Cortex of kidney (tissue), 1 donor: ENCODE measurements at places on chromosomes 12 and 14.

GRCh38 chr12:81758421-81759189 is 545 bp downstream of the PPFIA2 start:
- DNase-seq: no peak

DNA sequence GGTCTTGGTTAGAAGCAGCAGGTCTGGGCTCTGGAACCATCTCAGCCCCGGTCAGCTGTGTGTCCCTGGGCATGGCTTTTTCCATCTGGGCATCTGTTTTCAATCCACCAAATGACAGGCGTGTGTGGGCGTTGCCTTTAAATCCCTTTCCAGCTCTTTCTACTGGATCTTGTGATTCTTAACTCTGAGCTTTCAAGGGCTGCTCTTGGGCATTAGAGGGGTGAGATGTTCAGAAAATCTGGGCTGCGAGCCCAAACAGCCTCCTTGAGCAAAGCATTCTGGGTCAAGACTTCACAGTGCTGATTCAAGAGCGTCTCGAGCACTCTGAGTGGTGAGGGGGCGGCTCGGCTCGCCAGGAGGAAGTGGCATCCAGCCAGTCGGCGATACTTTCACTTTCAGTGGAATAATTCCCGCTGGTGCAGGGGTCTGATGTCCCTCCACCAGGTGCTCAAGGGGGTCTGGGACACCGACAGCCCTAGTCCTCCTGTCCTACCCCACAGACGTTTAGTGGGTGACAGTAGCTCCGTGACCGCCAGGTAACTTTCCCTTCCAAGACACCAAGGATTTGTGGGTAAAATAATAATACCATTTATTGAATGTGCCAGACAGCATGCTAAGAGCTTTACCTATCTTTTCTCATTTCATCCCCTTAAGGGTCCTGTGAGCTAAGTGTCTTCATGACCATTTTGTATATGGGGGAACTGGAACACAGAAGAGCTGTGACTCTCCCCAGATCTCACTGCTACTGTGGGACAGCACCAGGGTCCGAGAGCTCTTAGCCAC is 114.0 kb downstream of the PLXNC1 start:
- no peak for DNase-seq

DNA sequence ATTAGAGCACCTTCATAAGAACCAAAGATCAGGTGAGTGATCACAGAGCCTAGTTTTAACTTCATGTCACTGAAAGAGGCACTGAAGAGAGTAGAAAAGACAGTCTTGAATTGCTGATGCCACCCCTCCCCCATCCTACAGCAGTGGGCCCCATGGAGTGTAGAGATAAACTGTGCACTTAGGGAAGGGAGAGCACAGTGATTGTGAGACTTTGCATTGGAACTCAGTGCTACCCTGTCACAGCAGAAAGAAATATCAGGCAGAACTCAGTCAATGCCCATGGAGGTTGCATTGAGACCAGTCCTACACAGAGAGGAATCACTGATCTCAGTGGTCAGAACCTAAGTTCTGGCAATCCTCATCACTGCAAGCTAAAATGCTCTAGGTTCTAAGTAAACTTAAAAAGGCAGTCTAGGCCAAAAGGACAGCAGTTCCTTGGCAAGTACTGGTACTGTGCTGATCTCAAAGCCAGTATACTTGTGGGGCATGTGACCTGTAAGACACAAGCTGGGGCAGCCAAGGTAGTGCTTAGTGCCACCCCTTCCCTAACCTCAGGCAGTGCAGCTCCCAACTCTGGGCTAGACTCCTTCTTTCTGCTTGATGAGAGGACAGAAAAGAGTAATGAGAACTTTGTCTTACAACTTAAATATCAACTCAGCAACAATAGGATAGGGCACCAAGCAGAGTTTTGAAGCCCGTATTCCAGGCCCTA is 94.1 kb downstream of the FSCB start:
- DNase-seq: no peak

DNA sequence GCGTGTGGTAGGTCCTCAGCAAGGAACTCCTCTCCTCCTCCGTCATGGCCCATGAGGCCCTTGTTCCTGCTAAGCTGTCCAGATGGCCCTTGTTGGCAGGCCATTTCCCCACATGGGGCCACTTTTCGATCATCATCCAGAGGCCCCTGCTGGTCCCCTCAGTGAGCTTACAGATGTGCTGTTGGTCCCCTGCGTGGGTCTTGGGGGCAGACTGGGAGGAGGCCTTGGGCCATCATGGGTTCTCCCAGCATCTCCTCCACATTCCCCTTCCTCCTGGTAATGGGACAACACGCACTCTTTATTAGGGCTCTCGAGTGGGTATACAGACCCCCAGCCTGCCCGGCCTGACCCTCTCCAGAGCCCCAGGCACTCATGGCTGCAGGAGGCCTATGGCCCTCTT is 114.7 kb downstream of the BEGAIN start:
- DNase-seq: no peak

DNA sequence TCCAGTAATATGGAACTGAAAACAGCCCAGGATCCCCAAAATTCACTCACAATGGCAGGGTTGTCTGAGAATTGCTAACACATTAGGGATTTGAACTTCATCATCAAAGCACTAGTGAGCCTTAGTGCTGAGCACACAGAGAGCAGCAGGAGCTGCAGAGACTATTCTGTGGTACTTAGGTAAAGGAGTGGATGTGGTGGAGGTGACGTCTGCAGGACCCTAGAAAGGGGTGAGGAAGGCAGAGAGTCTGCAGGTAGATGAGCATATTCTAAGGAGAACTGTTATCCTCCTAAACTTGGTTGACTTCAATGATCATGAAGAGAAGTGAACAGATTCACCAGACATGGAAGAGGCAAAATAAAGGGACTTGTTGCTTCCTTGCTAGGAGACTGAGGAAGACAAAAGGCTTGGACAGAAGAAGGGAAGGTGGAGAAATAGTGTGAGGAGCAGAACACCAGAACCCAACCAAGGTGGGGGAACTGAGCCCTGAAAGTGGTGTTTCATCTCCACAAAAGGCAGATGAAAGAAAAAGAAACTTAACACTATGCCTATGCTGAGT is 1164.0 kb downstream of the TMEM121 start:
- DNase-seq: no peak

- DNase-seq: no peak
Measured at GRCh38 chr12:112166051-112167015, 41.0 kb downstream of the TRAFD1 start.

GRCh38 chr14:104799244-104800014 is 1.5 kb upstream of the ZBTB42 start:
- no peak for DNase-seq

DNA sequence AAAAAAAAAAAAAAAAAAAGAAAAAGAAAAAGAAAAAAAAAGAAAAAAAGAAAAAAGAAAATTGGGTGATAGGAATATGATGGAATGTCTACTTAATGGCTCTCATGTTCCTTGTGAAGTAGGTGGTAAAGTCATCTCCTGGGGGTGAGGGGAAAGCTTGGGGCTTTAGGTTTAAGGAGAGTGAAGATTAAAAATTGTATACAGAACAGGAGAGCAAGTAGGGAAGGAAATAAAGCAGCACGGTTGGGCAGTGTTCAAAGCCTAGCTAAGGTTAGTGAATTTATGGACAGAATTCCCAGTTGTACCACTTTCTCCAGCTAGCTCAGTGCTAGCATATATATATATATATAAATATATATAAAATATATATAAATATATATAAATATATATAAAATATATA is 40.0 kb upstream of the SLC2A13 start:
- DNase-seq: no peak

DNA sequence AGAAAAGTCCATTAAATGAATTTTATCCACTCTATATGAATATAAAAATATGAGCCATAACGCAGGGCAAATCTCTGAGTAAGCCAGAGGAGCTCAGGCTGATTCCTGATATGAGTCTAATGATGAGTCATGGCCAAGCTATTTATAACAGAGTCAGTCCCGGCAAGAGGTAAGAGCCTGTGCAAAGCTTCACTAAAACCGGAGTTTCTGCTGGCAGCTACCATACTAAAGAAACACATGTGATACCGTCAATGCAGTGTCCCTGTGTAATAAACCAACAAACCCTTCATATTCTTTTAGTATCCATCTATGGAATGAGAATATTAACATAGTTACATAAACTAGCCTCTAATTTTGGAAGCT is 319.4 kb downstream of the KCNC2 start:
- no peak for DNase-seq

GRCh38 chr14:51917193-51917592 is 56.8 kb downstream of the GNG2 start:
- DNase-seq: no peak

DNA sequence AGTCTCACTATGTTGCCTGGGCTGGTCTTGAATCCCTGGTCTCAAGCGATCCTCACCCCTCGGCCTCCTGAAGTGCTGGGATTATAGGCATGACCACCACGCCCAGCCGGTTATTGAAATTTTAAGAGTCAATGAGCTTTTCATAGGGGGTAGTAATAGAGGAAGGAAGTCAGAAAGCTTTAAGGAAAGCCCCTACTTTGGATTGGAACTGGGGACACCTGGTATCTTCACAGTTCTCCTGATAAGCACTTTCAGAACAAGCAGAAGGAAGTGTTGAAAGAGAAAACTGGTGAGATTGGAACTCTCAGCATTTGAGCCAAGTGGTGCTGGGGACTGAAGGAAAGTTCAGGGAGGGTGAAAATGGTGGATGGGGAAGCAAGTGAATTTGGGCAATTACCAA is 5.1 kb downstream of the SLC4A8 start:
- no peak for DNase-seq

GRCh38 chr14:60204843-60205774 is 39.9 kb upstream of the DHRS7 start:
- no peak for DNase-seq

DNA sequence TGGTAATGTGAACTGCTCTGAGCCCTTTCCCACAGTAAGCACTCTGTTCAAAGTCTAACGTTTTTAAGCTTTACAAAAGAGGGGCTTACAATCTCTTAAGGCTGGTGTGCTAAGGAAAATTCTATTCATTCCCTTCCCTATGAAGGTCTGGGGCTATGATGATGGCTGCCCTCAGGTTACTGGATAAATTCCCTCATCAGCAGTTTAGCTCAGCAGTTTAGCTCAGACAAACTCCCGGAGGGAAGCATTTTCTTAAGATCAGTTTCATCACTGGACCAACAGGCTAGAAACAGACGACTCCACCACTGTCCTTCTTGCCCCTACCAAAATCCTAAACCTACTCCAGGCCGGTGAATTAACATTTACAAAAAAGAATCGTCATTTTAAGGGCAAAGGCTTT is 19.1 kb downstream of the ERP29 start:
- no peak for DNase-seq

DNA sequence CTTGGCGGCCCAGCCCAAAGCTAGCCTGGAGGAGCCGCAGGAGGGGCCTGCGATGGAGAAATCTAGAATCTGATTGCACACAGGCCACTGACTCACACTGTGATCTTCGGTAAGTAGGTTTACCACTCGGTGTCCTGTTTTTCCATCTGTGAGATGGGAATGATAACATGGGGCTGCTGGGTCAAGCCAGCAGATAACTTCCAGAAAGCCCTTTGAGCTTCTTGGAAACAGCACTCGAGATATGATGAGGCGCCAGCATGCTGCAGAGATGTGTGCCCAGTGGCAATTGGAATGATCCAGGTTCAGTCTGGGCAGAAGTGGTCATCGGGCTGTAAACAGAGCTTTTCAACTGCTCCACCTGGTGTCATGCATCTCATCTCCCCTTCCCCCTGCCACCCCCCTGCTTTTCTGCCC is 771.3 kb upstream of the TBX3 start:
- no peak for DNase-seq

DNA sequence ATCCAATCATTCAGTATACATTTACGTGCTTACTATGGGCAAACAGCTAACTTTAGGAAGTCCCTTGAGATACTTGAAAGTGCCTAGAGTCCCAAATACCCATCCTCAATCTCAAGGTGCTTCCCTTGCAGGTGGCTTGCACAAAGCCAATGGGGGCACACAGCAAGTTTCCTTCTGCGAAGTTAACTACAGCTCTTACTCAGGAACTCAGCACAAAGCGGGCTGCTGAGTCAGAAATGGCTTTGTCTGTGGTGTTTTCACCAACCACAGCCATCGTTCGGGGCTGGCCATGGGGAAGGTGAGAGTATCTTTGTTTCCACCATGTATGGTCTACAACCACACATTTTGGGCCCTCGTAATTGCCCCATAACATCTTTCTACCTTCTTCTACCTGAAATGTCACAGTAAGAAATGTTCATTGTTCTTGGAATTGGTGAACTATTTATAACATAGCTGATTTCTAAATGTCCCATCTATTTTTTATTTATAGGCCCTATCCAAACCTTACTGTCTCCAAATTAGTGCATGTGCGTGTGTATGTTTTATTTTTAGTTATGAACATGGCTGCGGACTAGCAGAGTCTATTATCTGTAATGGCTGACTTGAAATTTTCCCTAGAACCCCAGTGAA is 13.9 kb downstream of the MFAP5 start:
- DNase-seq: no peak

GRCh38 chr12:91620992-91621391 is 438.4 kb upstream of the DCN start:
- DNase-seq: no peak

DNA sequence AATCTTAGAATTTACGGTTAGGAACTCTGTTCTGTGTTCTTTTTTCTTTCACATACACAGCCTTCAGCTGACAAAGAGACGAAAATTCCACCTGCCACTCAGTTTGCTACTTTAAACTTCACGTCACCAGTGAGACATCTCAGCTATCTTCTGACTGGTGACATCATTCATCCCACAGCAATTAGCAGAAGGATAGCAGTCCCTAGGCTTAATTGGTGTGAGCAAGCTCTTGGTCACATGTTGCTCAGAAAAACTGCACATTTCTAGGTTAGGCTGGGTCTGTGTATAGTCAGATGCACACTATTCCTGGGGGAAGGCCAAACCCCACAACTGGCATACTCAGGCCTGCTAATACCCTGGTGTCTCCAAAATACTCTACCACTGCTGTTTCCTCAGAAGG is 23.9 kb downstream of the SLC7A7 start:
- DNase-seq: no peak

DNA sequence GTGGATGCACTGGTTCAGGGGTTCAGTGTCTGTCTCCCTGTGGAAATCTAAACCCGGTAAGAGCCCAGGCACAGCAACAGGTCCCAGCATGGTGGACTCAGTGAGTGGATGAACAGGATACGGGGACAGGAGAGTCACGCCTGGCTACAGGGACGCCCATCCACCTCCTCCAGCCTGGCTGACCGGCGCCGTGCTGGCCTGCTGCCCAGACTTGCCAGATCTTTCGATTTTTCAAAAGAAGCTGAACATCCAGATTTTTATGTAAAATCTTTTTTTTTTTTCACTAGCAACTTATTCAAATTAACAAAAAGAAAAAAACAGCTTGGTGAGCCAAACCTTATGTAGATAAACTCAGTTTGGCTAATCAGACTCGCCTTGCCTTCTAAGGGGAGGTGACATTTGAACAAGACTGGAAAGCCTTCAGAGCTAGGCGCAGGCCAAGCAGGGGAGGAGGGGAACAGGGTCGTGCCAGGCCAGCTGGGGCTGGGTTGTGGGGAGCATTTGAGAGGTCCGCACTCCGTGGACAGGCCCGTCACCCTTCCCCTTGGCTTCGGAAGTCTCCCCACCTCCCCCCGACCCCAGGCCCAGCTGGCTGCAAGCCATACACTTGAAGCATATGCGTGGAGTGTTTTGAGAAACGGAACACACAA is 87.8 kb upstream of the NCOR2 start:
- no peak for DNase-seq
